ENCODE measurements at places on chromosomes 13 and 19. TPM values are rescaled to one million over a fixed set of nuclear protein-coding genes. Genes with fewer than 3 reads are reported as not detected.

S1PR5 gene
- 2.0 TPM for total RNA-seq

KPTN gene
- total RNA-seq: 13.4 TPM

ZNF534 gene
- not detected for total RNA-seq

KLF12 gene
- 19.6 TPM for total RNA-seq

ERICH6B gene
- not detected for total RNA-seq

IGFL3 gene
- total RNA-seq: not detected

PLPPR3 gene
- 0.20 TPM for total RNA-seq

ZNF845 gene
- 4.1 TPM for total RNA-seq

TNFSF13B gene
- 0.47 TPM for total RNA-seq

GIPR gene
- total RNA-seq: 0.37 TPM

NLRP9 gene
- total RNA-seq: not detected

NLRP7 gene
- total RNA-seq: not detected

CD22 gene
- 0.57 TPM for total RNA-seq

UPF1 gene
- total RNA-seq: 54.5 TPM

TECR gene
- total RNA-seq: 117 TPM

SLC15A1 gene
- not detected for total RNA-seq

ASPDH gene
- not detected for total RNA-seq

ZNF536 gene
- not detected for total RNA-seq

LMTK3 gene
- total RNA-seq: 0.24 TPM

Measured in HFFc6 (cell line).